AG10803 (cell line): ENCODE measurements at places on chromosomes 1 and 21.

DNA sequence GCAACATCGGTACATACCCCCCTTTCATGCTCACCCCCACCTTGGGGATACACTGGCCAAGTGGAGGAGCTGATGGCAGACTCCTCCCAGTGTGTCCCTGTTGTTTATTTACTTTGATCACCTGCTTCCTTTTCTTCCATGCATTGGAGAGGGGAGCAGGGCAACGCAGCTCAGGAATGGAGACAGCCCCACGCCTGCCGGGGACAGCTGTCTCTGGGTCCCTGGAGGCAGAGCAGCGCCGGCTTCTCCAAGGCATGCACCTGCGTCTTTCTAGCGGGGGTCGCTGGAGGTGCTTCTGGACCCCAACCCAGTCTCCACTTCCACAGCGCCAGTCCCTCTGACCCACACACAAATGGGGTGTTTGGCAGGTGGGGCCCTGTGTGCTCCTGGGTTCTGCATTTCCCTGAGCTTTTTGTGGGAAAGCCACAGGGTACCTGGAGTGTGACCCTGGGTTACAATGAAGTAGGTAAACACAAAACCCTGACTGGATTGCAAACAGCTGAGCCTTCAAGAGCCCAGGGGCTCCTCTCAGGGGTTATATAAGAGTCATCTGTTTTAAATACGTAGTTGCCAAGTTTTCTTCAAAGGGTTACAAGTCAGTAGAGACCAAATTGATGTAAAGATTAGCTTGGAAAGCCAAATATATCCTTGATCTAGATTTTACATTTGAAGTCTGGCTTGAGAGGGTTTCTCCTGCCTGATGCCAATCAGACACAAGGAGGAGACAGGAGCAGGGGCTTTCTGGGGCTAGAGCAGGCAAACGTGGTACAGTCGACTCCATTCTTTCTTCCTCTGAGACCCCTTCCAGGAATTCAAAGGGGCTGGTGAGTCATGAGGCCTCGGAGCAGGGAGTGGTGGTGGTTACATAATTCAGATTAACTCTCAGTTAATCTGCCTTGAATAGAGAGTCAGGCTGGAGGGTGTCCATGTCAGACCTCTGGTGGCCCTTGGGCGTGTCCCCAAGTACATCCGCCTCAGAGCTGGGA is 4.5 kb downstream of the AJAP1 start:
- no peak for DNase-seq

DNA sequence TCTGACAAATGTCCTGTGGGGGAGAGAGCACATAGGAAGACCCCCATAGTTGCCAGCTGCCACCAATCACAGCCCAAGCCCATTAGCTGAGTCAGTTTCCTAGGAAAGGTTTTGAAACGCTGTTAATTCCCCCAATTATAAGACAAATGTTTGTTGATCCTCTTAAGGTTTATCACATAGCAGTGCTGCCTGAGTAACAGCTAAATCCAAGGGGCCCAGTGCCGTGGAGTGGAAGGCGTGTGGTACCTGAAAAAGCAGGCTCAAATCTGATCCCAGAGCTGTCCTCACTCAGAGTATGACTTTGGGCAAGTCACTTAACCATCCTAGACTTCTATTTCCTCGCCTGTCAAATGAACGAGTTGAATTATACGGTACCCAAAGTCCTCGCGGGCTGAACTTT is 69.5 kb downstream of the GRIK3 start:
- no peak for DNase-seq

DNA sequence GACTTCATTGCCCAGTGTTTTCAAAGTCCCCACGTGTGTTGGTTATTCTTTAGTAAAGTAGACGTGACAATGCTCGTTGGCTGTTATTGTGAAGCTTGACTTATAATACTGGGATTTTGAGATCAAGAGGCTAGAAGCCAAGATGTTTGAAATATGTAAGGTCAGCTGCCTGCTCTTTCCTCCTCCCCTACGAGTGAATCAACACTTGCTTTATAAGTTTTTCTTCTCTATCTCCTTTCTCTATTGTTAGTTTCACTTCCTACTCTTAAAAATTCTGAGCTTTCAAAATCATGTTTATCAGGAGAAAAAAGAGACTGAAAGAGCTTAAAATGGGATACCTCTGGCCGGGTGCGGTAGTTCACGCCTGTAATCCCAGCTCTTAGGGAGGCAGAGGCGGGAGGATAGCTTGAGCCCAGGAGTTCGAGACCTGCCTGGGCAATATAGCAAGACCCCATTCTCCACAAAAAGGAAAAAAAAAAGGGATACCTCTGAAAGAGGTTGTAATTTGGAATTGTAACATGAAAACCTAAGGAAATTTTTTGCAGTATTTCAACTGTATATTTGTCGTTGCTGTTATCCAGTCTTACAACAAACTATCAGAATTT is 72.0 kb downstream of the EPB41 start:
- no peak for DNase-seq

DNA sequence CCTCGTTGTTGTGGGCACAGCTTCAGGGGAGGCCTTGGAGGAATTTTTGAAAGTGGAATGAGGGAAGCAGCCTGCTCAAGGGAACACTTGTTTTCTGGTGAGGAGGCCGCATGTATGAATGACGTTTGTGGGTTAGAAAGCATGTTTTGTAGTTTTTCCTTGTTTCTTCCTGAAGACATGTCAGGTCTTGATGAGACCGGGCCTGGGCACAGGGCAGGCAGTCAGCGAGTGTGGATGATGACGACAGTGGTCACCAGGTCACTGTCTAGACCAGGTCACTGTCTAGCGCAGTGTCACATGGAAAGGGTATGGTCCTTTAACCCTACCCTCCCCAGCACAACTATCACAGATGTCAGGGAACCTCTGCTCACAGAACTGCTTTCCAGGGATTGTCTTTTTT is 7.3 kb downstream of the PSEN2 start:
- no peak for DNase-seq

GRCh38 chr1:185636848-185637247 is 97.3 kb upstream of the HMCN1 start:
- DNase-seq: no peak

DNA sequence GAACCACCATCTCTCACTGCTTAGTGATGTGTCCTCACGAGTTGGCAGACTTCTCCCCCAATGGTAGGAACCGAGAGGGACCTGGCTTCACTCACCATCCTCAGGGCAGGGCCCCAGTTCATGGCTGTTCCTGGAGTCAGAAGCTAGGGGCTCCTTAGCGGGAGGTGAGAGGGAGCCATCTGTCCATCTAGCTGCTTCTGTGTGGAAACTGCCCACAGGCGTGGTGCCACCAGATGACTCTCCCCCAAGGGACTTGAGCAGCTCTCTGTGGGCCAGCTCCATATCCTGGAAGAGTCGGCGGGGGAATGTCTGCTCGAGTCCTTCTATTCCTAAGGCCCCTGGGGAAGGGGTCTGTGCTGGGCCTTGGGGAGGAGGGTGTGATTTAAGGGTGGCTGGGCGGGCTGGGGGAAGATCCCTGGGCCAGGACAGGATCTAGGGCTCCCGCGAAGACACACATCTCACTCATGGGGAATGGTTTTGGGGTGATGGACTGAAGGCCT is 16.3 kb downstream of the LRRC71 start:
- no peak for DNase-seq

GRCh38 chr1:67588178-67588855 is 96.7 kb upstream of the GADD45A start:
- DNase-seq: no peak

- peak; percentile 15 for DNase-seq
Measured at GRCh38 chr1:66732407-66733166, 19.7 kb upstream of the DYNLT5 start.

DNA sequence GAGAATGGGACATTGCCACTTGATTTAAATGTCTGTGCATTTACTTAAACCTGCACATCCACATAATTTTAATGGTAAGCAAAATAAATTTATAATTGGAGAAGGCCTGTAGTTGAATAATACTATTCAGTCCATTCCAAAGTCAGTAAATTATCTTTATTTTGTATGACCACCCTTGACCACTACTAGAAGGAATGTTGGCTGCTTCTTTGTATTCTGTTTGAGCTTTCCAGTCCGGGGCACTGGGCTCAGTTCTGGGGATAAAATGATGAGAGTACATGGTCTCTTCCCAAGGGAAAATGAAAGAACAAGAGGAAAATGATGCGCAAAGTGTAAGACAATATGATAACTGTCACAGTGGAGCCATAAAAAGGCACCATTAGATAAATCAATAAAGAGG is 98.9 kb downstream of the CRB1 start:
- no peak for DNase-seq

- DNase-seq: peak; percentile 50
Measured at GRCh38 chr1:198936371-198937083, 297.7 kb downstream of the PTPRC start.

DNA sequence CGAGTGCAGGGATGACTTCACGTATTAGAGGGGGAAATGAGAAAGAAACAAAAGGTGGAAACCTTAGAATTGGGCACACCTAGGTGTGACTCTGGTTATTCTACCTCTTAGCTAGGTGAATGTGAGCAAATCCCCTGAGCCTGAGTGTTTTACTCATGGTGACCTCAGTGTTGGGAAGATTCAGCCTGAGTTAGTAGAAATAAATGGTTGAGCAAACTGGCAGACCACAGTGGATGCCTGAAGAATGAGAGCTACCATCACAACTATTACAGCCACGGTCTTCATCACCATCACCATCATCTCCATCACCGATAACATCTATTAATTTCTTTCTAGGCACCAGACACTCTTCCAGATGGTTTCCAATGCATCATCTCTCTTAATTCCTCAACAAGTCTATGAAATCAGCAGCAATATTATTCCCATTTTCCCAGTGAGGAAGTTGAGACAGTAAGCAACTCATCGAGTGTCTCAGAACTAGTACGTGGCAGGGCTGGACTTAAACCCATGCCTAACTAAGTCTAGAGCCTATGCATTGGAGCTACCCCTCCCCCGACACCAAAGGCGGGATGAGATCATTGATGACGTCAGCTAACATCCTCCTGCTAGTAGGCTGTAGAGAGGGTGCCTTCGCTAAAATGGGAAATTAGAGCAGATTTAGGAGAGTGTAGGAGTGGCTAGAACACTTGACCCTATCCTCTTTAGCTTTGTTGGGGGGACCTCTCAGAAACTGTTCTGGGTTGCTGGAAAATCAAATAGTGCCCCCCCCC is 7.9 kb upstream of the KAZN start:
- DNase-seq: no peak

DNA sequence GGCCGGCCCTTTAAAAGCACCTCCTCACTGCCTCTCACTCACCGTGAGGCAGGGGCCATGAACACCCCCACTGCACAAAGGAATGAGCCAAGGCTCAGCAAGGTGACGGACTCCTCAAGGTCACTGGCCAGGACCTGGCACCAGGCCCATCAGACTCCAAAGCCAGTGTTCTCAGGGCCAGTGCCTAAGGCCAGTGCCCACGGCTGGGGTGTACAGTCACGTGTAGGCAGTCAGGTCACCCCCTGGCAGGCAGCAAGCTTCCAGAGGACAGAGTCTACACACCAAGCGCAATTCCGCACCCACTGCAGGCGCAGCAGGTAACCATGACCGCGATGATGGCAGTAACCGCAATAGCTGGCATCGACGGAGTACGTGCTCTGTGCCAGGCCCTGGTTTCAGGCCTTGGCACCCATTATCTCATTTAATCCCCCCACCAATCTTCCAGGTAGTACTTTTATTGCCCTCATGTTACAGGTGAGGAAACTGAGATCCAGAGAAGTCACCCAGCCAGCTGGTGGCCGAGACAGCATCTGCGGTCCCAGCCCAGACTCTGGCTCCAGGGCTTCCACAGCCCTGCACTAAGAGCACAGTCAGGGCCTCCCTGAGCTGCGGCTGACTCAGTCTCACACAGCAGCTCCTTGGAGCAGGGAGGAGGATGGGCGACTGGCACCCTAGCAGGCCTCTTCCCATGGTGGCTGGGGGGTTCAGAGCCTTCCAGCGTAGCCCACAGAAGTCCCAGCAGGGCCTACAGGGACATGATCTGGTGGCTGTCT is 27.0 kb downstream of the RAP1GAP start:
- DNase-seq: no peak

- DNase-seq: peak; percentile 47
Measured at GRCh38 chr1:85894651-85895050, 186.4 kb upstream of the ZNHIT6 start.

- DNase-seq: peak; percentile 33
Measured at GRCh38 chr1:55484173-55484572, 269.0 kb upstream of the USP24 start.

- no peak for DNase-seq
Measured at GRCh38 chr1:44700573-44700972, 26.1 kb downstream of the ARMH1 start.

DNA sequence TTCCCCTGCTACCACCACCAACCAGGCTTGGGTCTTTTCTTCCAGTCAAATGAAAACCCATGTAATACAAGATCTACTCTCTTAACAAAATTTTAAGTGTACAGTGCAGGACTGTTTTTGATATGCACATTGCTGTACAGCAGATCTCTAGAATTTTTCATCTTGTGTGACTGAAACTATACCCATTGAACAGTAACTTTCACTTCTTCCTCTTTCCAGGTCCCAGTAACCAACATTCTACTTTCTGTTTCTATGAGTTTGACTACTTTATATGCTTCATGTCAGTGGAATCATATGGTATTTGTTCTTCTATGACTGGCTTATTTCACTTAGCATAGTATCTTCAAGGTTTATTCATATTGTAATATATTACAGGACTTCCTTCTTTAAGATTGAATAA is 45.3 kb upstream of the PLPPR4 start:
- DNase-seq: no peak

GRCh38 chr1:93690921-93691789 is 9.5 kb upstream of the BCAR3 start:
- no peak for DNase-seq

DNA sequence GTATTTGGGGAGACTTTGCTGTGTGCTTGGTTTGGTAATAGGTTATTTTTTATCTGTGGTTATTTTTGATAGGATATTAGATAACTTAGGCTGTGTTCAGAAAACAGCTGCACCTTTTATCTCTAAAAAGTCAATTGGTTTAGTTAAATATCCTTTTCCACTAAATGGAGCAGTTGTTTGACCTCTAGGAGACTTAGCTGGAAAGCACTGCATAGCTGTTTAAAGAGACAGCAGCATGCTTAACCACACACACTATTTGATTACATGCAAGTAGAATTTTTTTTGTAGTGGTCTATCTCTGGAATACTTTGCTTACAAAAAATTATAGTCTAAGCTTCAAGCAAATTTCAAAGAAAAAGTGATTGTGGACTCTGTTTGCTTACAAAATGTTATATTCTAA is 6.5 kb upstream of the PALMD start:
- no peak for DNase-seq

DNA sequence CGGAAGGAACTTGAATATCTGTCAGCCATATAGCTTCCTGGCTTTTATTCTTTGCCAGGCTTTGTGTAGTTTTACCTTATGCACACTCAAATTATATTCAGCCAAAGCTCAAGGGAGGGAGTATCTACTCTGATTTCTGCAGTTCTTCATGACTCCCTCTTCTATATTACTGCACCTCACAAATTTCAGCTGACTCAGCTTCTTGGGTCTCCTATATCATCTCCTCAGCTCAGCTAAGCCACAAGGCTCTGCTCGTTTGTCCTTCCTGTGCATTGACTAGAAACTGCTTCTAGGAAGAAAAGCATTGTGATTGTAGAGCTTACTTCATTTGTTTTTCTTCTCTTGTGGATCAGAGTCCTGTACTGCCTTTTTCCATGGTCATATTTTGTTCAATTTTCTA is 37.4 kb downstream of the BTBD8 start:
- DNase-seq: no peak
